Astrocyte (in vitro differentiated cells and primary cell): ENCODE measurements at places on chromosomes 7 and 10. TPM values are rescaled to one million over a fixed set of nuclear protein-coding genes. Genes with fewer than 3 reads are reported as not detected.

The CLDN12 gene
- total RNA-seq: 37.9 and 42.8 TPM in 2 replicates

The TRIM50 gene
- not detected in 2 replicates for total RNA-seq

The SPAM1 gene
- not detected in 2 replicates for total RNA-seq

The TMEM270 gene
- not detected in 2 replicates for total RNA-seq

The STEAP2 gene
- total RNA-seq: 2.3 and 3.4 TPM in 2 replicates

The TMEM178B gene
- 2.2 and 3.9 TPM in 2 replicates for total RNA-seq

The KLF14 gene
- 0.07 TPM in 1 of 2 replicates, not detected in the other for total RNA-seq

The ABCB4 gene
- 0.36 and 0.48 TPM in 2 replicates for total RNA-seq

The MYOF gene
- total RNA-seq: 299 and 306 TPM in 2 replicates

- no peaks in the 10 kb centered on the region for H3K36me3 ChIP-seq
- no peak overlapping the region for H3K27ac ChIP-seq
- no peak overlapping the region for H3K4me3 ChIP-seq
- H3K4me1 ChIP-seq: no peaks in the 10 kb centered on the region
Observed at GRCh38 chr7:93563584-93563983, 10.9 kb downstream of the CALCR start.

GRCh38 chr7:1225441-1226185, 7.1 kb upstream of the UNCX start:
- no peak overlapping the region for H3K27ac ChIP-seq
- no peaks in the 10 kb centered on the region for H3K4me1 ChIP-seq
- no peak for DNase-seq
- H3K4me3 ChIP-seq: no peak overlapping the region
- peaks cover 72% of the 10 kb centered on the region for H3K27me3 ChIP-seq
- no peaks in the 10 kb centered on the region for H3K36me3 ChIP-seq

DNA sequence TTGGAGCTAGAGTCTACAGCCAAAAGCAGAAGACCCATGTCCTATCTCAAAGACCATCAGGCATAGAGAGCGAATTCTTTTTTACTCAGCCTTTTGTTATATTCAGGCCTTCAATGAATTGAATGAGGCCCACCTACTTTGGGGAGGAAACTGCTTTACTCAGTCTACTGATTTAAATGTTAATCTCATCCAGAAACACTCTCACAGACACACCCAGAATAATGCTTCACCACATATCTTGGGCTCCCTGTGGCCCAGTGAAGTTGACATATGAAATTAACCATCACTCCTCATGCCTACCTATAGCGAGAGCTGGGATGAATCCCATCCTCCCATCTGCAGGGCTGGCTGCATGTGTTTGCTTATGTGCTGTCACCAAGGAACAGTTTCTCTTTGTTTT, 26.0 kb upstream of the SORCS3 start:
- no peaks in the 10 kb centered on the region for H3K27me3 ChIP-seq
- H3K36me3 ChIP-seq: no peaks in the 10 kb centered on the region
- no peaks in the 10 kb centered on the region for H3K4me1 ChIP-seq

GRCh38 chr7:81173766-81174281, 255.0 kb upstream of the SEMA3C start:
- no peaks in the 10 kb centered on the region for H3K27me3 ChIP-seq
- H3K27ac ChIP-seq: peak overlapping the region; percentile 59
- no peaks in the 10 kb centered on the region for H3K36me3 ChIP-seq

GRCh38 chr10:31897506-31897905, 31.1 kb downstream of the ARHGAP12 start:
- peaks cover 16% of the 10 kb centered on the region for H3K4me1 ChIP-seq
- no peak overlapping the region for H3K4me3 ChIP-seq
- no peak overlapping the region for H3K27ac ChIP-seq
- peak; percentile 38 for DNase-seq

GRCh38 chr7:36308031-36308430, 81.6 kb upstream of the ANLN start:
- peaks cover 16% of the 10 kb centered on the region for H3K4me1 ChIP-seq
- peaks cover 3% of the 10 kb centered on the region for H3K27me3 ChIP-seq
- no peak for DNase-seq
- H3K27ac ChIP-seq: no peak overlapping the region
